ENCODE measurements at places on chromosomes 5 and 9. TPM values are rescaled to one million over a fixed set of nuclear protein-coding genes. Genes with fewer than 3 reads are reported as not detected.

The TEX53 gene
- not detected for total RNA-seq

The CHSY3 gene
- total RNA-seq = 1.5 TPM

The ANKRD18A gene
- 1.8 TPM for total RNA-seq

The MSMP gene
- not detected for total RNA-seq

The SLC6A19 gene
- total RNA-seq = 0.44 TPM

The CCDC192 gene
- not detected for total RNA-seq

The POU4F3 gene
- not detected for total RNA-seq

The ZCCHC10 gene
- 8.0 TPM for total RNA-seq

DNA sequence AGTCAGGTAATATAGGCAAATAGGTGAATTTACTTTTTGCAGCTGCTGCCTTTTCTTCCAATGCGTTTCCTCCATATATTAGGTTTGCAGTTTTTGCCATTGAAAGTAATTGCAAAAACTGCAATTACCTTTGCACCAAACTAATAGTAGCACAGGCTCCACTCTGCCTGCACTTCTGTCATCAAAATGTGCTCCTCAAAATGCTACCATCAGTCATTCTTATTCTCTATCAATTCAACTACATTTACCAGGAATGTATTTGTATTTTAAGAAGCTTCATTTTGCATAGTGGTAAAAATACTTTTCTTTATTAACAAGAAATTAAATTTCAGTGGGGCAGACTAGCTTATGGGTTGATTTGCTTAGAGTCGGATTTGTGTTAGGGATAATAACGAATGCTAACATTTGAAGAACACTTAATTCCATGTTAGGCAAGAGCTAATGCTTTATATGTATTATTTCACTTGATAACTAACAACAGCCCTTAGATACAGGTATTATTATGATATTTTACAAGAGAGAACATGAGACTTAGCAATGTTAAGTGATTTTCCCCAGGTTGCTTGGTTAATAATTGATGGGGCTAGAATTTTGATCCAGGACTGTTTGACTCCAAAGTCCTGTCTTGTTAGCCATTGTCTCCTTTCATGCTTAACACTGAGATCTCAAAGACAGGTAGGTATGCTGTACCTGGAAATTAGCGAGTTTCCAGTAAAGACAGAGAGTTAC lies 300.4 kb downstream of the MAN2A1 start:
- DNase-seq = no peak

DNA sequence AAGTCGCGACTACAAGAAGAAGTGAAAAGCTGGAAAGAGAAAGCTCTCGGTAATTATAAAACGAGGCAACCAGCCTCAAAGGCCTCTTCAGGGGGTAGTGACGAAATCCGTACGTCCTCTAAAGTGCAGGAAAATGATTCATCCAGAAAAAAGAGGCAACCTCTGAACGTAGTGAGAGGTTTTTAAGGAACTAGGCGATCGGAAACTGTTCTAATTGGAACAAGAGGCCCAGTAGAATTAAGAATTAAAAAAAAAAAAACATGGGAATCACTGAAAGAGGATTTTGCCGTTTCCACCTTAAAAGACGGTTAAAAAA lies 1.0 kb downstream of the CSNK1A1 start:
- DNase-seq = no peak

- DNase-seq = no peak
Measured at GRCh38 chr5:73391441-73391881, 57.1 kb downstream of the FOXD1 start.

- DNase-seq = no peak
Measured at GRCh38 chr5:180169248-180170105, 39.5 kb downstream of the RASGEF1C start.

GRCh38 chr5:83740741-83741140 lies 20.1 kb upstream of the HAPLN1 start:
- DNase-seq = no peak

- DNase-seq = no peak
Measured at GRCh38 chr5:174688441-174689354, 35.7 kb upstream of the MSX2 start.

DNA sequence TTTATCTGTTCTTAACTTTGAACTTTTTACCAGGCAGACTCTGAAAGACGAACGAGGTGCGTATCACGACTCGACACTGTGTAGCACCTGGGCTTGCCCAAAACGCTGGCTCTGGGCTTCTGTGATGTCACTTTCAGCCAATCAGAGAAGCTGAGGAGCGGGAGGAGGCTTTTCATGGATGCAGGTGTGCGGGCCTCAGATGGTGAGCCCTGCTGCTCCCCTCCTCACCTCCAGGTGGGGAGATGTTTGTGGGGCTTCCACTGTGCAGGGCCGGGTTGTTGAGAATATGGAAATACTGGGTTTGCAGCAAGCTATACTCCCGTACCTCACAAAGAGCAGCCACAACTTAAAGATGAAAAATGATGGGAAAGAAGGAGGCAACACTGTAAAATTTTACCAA lies 246.3 kb downstream of the IRX2 start:
- DNase-seq = no peak

GRCh38 chr5:41968153-41968723 lies 43.2 kb downstream of the FBXO4 start:
- no peak for DNase-seq

DNA sequence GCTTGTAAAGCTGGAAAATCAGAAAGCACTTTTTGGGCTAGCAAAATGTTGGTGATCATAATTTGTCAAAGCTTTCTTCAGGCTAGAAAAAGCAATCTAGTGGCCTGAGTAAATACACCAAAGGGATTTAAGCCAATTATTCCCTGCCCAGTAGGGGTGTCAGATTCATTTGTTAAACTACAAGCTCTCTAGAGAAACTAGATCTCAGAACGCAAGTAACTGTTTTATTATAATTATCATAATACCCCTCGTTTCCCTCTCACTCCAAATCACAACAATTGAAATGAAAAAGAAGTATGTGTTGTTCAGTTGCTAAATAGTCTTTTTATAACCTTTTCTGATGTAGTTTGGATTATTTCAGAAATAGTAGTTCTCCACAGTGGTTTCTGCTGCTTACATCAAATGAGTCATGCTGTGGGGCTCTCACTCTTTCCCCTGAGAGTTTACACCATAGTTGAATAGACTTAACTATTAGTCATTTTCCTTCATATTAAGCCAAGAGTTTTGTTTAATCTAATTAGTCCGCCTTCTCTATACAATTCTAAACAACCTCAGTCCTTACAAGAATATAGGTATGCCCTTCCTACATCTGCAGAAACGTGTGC lies 918.6 kb upstream of the DMAC1 start:
- DNase-seq = no peak

GRCh38 chr9:133714606-133715294 lies 23.4 kb downstream of the SARDH start:
- DNase-seq = peak; percentile 72

DNA sequence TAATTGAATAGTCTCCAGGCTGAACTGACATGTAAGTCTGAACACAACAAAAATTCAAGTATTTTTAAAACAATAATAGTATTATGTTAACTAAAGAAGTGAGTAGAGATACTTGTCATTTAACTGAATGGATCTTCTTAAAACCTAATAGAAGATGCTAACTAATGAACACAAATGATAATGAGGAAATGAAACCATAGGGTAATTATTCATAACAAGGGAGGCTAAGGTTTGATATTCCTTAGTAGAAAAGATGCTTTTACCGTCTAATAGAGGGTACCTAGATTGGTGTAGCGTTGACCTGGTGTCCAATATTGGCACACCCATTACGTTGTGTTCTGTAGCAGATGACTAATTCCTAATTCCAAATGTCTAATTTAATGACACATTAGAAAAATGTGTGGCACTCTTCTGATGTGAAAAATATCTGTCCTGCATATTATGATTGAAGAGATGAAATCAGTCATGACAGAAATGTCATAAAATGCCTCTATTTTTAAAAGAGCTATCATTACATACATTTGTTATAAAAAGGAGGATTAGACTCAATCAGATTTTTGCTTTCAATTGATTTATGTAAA lies 14.9 kb upstream of the DAB2 start:
- DNase-seq = no peak

DNA sequence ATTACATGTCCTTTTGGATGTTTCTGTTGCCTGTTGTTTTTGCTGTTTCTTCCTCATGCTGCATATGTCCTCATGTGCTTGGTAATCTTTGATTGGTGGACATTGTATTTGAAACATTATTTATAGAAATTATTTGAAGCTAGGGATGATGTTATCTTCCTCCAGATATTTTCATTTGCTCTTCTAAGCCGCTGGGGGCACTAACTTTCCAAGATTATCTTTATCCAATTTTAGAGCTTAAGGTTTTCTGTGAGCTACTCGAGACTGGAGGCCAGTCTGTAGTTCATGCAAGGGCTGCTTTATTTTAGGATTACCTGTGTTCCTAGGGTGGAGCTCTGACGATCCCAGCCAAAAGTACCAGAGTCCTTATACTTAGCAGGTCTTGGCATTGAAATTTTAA lies 40.9 kb downstream of the STX17 start:
- DNase-seq = no peak

GRCh38 chr5:83370957-83371356 lies 100.6 kb upstream of the VCAN start:
- DNase-seq = no peak

- DNase-seq = no peak
Measured at GRCh38 chr5:125679522-125679921, 743.7 kb upstream of the GRAMD2B start.

DNA sequence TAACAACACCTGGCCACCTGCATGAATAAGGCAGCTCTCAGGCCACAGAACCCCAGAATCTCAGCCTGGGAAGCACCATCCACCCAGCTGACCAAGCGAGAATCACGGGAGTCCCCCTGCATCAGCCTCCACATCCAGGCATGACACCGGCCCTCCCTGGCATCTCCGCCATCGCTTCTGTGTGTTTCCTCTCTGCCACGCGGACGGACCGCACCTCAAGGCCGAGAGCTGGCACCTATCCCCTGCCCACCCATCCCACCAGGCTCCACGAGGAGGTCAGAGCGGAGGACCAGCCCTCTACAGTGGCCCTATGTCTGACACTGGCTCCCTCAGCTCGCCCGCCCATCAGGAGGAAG lies 134.7 kb downstream of the COL23A1 start:
- no peak for DNase-seq

GRCh38 chr9:124593200-124593599 lies 86.0 kb upstream of the NR5A1 start:
- no peak for DNase-seq

- no peak for DNase-seq
Measured at GRCh38 chr9:95118596-95118995, 198.9 kb downstream of the FANCC start.

DNA sequence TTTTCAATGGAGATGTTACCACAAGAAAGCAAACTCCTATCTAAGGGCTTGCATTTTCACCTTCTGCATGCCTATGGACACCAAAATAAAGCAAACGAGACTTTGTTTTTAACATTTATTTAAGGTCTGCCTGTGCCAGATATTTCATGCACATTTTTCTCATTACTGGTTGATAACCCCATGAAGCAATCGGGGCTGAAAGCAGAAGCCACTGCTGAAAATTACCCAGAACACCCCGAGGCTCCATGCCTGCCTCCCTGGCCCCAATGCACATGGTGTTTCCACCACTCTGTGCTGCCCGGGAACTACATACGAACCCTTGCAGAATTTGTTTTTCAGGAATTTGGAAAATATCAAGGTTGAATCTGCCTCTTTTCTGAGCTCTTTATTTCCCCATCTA lies 240.1 kb downstream of the NR2F1-AS1 start:
- DNase-seq = no peak

GRCh38 chr9:27539479-27540441 lies 10.1 kb upstream of the MOB3B start:
- DNase-seq = peak; percentile 35

- DNase-seq = no peak
Measured at GRCh38 chr9:128405780-128406171, 14.9 kb upstream of the CERCAM start.

DNA sequence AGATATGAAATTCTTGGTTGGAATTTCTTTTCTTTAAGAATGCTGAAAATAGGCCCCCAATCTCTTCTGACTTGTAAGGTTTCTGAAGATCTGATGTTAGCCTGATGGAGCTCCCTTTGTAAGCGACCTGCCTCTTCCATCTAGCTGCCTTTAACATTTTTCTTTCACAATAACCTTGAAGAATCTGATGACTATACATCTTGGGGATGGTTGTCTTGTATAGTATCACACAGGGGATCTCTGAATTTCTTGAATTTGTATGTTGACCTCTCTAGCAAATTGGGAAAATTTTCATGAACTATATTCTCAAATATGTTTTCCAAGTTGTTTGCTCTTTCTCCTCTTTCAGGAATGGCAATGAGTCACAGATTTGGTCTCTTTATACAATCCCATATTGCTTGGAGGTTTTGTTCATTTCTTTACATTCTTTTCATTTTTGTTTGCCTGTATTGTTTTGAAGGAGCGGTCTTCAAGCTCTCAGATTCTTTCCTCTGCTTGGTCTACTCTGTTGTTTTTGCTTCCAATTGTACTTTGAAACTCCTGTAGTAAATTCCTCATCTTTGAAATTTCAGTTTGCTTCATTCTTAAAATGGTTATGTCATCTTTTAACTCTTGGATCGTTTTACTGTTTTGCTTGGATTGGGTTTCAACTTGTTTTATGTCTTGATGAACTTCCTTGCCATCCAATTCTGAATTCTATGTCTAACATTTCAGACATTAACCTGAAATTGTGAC lies 245.2 kb upstream of the TARS1 start:
- DNase-seq = no peak

- DNase-seq = no peak
Measured at GRCh38 chr9:86471171-86471815, 117.1 kb upstream of the TUT7 start.

GRCh38 chr5:138963763-138964371 lies 88.7 kb upstream of the LRRTM2 start:
- no peak for DNase-seq

DNA sequence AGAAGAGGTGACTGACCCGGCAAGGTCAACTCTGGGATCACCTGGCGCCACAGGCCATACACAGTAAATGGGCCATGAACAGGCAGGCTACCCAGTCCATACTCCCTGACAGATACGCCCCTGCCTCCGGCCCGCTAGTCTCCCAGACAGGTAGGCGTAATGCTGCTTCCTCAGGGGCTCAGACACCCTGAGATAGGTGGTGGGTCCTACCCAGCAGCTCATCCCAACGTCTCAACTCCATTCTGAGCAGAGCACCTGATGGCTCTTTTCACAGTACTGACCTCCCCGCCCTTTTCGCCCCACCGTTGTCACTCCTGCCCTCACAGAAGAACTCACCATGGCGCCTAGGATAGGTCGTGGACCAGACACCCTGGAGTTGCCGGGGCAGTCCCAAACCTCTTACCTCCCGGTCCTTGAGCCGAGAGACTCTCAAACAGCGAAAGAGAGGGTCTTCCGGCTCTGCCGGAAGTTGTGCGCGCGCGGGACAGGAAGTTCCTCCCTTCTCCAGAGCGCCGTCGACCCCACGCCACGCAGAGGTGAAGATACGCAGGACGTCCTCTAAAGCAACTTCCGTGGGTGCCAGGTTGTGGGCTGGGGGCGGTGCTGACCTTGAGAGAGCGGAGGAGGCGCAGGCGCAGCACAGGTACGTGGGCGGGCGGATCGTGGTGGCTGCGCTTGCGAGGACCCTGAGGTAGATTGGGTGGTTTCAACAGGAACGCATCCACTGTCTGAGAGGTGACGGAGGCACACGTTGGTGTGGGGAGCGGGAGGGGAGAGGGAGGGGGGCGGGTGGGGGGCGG lies at the start of gene TMEM161B:
Gene TMEM161B (minus strand): TSS at position 461 of the 800 bp plus-strand sequence. CDS start 122 bp downstream, at position 339.
- DNase-seq = peak; percentile 96
